ENCODE measurements at places on chromosomes 3 and 15.

DNA sequence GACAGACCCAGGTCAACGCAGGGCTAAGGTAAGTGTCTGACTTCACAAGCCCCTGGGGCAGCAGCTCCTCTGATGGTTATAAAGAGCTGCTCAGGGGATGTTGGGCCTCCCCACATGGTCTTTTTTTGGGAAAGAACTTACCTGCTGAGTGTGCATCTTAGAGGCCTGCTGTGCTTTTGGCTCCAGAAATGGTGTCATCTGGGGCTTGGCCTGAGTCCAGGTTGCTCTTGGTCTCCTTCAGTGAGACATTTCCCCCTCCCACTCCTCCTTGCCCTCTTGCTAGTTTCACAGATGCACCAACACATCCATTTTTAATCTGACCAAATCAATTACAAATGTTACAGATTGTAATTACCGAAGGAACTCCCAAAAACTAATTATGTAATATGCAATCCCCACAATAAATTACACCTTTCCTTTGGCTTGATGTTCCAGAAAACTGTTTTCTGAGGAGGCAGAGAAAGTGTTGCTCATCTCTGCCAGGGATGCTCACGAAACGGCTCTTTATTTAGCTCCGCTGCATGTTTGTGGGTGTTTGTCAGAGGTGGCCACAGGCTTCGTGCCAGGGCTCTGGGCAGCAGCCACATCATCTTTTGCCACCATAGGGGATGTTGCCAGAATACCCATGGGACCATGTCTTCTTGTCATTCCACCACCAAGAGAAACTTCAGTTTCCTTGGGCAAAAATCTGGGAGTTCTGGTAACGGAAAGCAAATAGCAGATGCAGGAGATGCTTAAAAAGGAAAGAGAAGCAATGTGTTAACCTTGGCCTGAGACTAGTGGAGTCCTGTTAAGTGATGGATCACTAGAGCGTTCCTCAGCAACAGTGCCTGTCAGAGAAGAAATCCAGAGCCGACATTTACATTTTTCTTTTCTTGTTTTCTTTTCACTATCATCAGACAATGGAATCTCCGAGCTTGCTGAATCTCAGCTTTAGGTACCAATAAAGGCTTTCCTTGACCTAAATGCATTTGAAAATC lies 799.9 kb downstream of the AGBL1 start:
- no peak for DNase-seq

DNA sequence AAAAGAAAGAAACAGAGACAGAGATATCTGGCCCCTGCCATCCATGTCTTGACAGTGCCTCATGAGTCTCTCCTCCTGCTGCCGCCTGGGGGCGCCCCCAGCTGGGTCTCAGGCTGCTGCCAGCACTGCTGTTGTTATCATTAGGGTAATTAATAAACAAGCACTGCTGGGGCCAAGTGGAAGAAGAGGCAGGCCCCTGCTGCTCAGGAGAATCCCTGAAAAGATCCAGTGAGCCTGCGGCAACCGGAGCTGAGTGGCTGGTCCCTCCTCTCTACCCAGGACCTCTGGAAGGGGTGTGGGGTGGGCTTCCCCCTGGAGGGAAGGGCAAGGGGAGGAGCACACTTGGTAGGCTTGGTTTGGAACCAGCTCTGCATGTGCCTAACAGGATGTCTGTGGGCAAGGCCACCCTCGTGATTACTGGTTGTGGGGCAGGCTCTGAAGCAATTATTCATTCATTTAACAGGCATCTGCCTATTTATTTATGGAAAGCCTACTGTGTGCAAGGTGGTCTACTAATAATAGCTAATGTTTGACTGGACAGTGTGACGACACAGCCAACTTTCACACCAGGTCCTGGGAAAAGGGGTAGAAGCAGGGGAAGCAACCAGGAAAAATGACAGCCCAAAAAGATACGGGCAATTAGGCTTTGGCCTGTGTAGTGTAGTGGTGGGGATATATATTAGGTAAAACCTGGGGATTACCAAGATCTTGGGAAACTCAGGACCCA lies 1.2 kb upstream of the TYRO3 start:
- peak; percentile 70 for DNase-seq

GRCh38 chr3:184380185-184380626 lies 352 bp downstream of the CHRD start:
- no peak for DNase-seq

DNA sequence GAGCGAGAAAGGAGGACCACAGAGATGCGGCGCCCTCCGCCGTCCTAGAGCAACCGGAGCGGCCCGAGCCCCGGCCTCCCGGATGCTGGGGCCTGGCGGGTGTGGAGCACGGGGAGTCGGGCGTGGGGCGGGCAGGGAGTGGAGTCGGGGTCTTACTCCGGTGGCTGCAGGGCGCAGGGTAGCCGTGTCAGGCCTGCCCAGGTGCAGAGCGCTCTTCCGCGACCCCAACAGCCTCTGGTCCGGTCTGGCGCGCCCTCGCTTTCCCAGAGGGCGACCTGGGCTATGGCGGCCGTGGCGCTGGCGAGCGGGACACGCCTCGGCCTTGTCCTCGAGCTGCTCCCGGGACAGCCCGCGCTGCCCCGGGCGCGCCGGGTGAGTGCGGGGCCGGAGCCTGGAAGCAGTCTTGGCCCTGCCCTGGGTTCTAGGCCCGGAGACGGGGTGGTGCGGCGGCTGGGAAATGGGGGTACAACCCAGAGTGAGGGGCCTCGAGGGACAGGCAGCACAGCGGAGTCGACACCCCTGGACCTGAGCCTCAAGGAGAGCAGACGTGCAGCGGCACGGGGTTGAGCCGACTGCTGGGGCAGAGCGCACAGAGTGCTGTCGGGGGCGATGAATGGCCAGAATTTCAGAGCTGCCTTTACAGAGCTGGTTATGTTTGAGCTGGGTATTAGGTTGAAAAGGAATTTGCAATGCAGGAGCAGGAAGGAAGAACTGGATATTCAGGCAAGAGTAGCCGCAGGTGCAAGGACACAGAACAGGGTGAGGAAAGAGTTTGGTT lies at the start of gene ZNF662:
Gene ZNF662 (plus strand): TSS at position 73 of the 778 bp plus-strand sequence. CDS start 1,973 bp downstream, outside the sequence.
- peak; percentile 23 for DNase-seq

- DNase-seq, result no peak
Observed at GRCh38 chr15:68268405-68268804, 9.1 kb upstream of the FEM1B start.

DNA sequence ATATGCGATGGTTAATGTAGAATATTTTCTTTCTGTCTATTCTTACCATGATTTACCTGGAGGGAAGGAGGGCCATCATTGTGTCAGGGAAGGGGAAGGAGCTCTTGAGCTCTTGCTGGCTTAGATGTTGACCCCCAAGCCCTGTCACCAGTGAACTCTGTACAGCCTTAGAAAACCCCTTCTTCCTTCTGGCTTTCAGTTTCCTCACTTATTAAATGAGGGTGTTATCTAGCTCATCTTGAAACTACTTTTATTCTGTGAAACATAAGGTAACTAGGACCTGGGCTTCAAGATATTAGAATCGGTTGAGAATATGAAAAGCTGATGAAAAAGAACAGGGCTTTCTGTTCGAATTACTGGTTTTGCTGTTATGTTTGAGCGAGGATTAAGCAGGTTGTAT lies 25.1 kb upstream of the UTS2B start:
- DNase-seq, result no peak

DNA sequence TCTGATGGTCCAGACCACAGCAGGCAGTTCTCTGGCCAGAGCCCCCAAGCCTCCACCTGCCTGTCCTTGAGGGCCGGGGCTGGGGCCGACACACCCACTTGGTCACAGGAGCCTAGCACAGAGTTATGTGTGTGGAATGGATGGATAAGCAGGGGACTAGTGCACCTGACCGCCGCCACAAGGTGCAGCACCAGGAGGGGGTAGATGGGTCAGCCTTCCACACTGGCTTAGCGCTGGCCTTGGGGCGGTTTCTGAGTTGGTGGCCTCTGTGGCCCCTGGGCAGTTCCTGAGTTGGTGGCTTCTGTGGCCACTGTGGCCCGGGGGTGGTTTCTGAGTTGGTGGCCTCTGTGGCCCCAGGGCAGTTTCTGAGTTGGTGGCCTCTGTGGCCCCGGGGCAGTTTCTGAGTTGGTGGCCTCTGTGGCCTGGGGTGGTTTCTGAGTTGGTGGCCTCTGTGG lies 75.8 kb downstream of the FBLN2 start:
- no peak for DNase-seq

- no peak for DNase-seq
Observed at GRCh38 chr3:43854916-43855315, 164.2 kb downstream of the ABHD5 start.

DNA sequence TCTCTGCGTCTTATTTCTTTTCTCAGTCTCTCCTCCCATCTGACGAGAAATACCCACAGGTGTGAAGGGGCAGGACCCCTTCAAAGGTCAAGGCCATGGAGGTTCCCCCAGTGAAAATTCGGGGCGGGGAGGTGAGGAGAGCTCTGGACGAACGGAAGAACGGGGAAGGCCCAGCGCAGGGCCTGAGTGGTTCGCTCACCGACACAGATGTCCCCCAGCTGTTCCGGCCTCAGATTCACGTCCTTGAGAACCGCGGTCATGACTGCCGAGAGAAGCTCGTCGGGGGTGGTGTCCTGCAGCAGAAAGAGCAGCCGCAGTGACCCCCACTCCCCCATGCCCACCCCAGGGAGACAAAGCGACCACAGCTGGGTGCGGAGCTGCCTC lies 542 bp downstream of the ACAA1 start:
- DNase-seq, result no peak

DNA sequence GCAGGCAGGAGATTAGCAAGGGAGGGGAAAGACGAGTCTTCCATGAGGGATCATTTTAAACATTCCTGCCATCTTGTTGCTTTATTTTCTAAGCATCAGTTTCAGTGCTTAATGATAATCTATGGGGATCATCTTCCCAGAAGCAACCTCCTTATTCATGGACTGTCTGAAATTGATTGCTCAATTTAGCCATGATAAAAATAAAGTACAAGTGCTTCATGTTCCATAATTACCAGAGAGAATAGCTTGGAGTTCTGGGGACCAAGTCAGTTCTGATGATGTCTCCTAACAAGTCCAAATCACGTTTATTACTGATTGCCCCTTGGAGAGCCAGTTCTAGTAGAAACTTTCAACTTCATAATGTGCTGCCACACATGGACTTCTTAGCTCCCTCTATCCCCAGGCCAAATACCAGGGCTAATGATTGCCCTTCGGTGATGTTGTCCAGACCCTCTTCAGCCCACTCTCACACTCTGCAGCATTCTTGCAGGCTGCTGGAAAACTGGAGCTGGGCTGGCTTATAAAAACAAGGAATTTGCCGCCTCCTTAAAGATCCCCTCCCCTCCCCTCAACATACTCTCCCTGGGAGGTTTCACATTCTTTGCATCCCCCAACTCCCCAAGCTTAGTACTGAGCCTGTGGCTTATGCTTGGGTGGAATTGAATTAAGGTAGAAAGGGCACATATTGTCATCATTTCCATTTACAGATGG lies 222.1 kb upstream of the ADAMTS9 start:
- no peak for DNase-seq

DNA sequence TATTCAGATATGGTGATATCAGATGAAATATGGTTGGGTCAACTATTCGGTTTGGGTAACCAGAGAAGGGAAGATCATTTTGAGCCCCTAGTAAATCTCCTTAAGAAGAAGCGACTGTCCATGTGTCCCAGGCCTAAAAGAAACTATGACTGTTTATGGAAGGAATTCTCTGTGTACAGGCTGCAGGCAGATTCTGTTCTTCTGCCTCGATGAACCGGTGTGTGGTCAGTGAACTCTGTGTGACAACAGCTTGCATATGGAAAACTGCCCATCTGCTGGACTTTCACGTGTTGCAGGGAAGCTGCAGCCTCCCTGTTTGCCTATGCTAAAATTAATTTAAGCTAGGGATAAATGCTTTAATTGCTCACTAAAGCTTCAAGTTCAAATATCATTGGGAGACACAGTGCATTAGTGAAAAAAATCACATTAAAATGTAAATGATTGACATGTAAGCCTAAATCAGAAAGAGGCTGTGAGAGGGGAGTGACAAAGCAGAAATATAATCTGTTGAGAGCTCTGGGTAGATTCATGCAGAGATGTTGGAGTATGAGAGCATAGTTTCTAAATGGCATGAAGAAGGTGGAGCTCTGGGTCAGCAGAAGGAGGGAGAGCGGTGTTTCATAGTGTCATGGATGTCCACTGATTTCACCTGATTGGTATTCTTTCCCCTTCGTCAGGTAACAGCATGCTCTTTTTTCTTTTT lies 65.4 kb upstream of the PFN2 start:
- no peak for DNase-seq

All from activated T-cell treated with anti-CD3 and anti-CD28 coated beads for 48 hours (primary cell).